ENCODE measurements at places on chromosomes 16 and 17. TPM values are rescaled to one million over a fixed set of nuclear protein-coding genes. Genes with fewer than 3 reads are reported as not detected.

ZP2 gene
- 0.11 TPM for total RNA-seq

TSNAXIP1 gene
- 0.26 TPM for total RNA-seq

SMPD3 gene
- total RNA-seq: under 0.01 TPM

ENPP7 gene
- total RNA-seq: not detected

Measured in dermis lymphatic vessel endothelial cell (primary cell).